Activated CD4-positive, alpha-beta T cell treated with anti-CD3 and anti-CD28 coated beads, Interleukin-2, amount 50 U/mL, for 24 hours (primary cell): ENCODE measurements at places on chromosomes 4 and X.

- no peak for DNase-seq
These were observed 25.6 kb downstream of the ZMAT1 start for GRCh38 chrX:101906136-101906796.

DNA sequence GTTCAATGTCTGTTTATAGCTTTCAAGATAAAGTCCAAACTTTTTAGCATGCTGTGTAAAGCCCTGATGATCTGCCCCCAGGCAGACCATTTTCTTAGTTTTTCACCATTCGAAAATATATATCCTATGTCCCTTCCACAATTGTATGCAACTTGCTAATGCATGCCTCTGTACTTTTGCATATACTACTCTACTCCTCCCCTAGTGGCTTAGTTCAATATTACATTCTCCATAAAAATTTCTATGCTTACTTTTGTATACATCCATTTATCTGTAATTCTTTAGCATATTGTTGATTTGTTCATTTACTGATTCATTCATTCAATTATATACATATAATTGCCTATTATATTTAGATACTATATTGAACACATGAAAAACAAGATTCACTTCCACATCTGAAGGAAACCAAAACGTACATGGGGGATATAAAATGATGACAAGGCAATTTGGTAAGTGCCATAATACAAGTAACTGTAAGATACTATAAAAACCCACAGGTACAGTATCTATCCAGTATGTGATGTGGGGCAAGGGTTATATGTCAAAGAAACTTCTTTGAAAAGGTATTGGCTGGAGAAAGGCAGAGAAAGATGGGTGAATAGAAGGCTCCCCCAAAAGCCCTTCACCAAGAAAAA, 902.5 kb downstream of the FAM133A start:
- no peak for DNase-seq

GRCh38 chr4:73329300-73329699, 70.7 kb upstream of the ANKRD17 start:
- DNase-seq = no peak

GRCh38 chrX:13667919-13668318, 15.0 kb downstream of the TCEANC start:
- DNase-seq = no peak

GRCh38 chrX:154354516-154354915, 19.9 kb downstream of the FLNA start:
- no peak for DNase-seq

DNA sequence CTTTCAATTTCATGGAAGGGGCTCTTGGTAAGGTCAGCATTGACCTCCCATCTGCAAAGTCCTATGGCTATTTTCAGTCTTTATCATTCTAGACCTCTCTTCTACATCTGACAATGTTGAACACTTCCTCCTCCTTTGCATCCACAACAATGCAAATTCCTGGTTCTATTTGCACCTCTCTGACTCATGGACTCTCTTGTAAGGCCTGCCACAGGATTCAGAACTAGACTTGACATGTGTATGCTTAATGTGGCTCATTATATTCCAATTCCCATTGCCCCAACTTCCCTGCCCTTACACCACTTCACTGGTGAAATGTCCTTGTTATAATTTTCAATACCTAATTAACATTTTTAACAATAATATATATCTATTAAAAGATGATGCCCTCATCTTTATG, 314.3 kb upstream of the FGF13 start:
- no peak for DNase-seq

GRCh38 chr4:10917566-10917965, 233.0 kb upstream of the CLNK start:
- DNase-seq = no peak

DNA sequence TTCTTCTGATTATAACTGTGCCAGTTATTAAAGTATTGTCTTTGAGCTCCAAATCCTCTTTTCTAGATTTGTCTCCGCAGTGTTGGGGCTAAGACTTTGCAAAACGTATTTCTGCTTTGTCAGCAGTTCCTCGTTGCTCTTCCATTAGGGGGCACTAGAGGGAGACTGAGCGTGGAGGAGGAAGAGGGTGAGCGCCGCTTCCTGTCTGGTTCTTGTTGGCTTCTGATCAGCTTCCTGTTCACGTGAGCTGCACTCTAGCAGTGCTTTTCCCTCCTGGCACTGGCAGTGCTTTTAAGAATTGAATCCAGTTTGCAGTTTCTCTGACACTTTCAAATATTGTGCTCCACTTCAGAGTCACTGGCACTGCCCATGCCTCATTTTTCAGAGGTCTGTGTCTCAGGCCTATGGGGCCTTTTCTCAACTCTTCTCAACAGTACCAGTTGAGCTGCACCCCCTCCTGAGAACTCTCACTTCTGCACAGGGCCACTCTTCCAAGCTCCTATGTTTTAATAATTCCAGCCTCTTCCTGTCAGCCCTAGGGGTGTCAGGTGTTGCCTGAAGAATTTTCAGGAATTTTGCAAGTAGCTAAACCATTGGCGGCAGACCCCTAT, 54.4 kb upstream of the LCORL start:
- DNase-seq = no peak

GRCh38 chrX:22800806-22801205, 199.0 kb upstream of the DDX53 start:
- DNase-seq = no peak

DNA sequence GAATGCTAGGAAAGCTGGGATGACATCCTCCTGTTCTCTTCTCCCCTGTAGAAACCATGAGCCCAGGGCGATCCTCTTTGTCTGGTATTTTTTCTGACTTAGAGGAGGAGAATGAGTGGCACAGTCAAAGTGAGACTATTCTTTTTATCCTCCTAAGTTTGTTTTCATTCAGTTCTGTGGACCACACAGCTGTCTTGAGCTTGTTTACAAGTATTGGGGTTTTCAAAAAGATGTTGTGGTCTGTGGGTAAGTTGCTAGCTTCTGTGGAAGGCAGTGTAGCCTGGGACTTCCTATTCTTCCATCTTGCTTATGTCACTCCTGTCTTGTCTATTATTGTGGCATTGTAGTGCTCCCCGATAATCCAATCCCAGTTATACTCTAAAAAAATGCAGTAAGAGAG, 223.0 kb downstream of the PAPSS1 start:
- DNase-seq = no peak

DNA sequence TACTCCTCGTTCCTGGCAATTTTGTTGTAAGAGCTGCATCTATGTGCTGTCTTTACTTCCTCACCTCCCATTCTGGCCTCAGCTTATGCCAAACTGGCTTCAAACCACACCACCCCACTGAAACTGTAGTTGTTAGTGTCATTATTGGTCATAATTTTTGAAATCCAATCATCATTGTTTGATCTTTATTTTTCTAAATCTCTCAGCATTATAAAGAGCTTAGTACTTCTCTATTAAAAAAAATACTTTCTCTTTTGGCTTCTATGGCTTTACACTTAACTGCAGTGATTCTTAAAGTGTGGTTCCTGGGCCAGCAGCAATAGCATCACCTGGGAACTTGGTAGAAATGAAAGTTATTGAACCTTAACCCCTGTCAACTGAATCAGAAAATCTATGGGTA, 83.5 kb upstream of the GRPR start:
- no peak for DNase-seq

GRCh38 chr4:147361726-147362125, 119.2 kb upstream of the EDNRA start:
- DNase-seq = no peak

DNA sequence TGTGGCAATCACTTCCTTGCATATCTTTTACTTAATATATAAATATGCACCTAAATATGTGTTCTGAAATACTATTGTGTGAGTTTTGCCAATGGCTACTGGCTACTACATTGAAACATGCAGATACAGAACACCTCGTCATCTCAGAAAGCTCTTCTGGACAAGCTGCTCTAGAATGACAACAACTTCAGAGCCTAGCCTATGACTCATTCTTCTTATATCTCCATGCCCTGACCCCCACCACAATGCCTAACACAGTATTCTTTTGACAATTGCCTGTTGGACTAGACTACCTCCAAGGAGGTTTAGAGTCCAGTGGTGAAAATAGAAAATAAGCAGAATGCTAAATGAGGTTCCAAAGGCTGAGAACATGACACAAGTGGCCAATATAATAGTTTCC, 17.6 kb upstream of the DMP1 start:
- no peak for DNase-seq

GRCh38 chr4:176601124-176601523, 191.6 kb downstream of the VEGFC start:
- DNase-seq = no peak

- no peak for DNase-seq
These were observed 284.4 kb upstream of the LDB2 start for GRCh38 chr4:17182888-17183287.

DNA sequence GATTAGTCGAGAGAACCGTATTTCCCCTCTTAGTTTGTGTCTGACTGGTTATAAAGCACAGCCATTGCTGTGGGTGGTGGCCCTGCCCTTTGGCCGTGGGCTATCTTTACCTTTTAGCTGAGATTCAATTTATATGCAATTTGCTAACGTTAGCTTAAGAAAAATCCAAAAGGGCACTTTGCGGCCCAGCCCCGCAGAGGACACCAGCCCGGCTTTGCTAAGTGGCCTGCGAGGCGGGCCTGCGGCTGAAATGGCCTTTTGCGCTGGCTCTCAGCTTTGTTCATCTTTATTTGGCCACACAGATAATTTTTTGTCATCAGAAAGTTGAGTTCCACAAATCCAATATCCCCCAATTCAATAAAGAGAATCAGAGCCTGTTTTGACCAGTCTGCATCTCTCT, 48.3 kb downstream of the CPZ start:
- DNase-seq = no peak

- DNase-seq = no peak
These were observed 17.6 kb downstream of the DYNLT3 start for GRCh38 chrX:37829721-37830120.

DNA sequence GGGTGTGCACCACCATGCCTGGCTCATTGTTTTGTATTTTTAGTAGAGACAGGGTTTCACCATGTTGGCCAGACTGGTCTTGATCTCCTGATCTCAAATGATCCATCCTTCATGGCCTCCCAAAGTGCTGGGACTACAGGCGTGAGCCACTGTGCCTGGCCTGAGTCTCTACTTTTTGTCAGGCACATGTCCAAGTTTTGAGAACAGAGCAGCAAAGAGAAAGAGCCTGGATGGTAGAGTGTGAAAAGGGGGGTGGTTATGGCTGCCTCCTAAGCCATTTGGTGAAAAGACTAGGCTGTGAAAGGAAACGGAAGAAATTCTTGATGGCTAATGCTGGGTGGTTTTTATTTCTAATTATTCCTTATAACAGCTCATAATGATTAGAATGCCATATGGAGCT, 63.4 kb downstream of the GAB1 start:
- no peak for DNase-seq

DNA sequence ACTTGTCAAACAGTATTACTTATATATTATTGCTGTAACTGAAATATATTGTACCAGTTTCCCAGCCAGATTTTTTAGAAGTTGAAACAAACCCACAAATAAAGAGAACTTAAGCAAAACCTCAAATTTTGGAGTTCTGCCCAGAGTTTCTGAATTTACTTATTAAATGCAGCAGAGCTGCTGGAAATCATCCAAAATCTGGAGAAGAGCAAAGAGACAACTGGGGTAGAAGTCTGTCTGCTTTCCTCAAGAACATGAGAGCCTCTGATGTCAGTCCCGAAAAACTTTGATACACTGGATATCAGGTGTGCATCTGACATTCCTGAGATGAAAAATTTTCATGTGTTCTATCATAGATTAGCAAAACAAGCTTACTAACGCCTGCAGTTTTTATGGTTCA, 325.9 kb downstream of the NR3C2 start:
- no peak for DNase-seq

GRCh38 chr4:153294631-153295030, 49.9 kb upstream of the MND1 start:
- DNase-seq = no peak

- peak; percentile 89 for DNase-seq
These were observed at the start of gene ZNF141 for GRCh38 chr4:337143-337931. TSS of gene ZNF141 (plus strand) at chr4:337814. CDS start at chr4:337984, 170 bp downstream.

DNA sequence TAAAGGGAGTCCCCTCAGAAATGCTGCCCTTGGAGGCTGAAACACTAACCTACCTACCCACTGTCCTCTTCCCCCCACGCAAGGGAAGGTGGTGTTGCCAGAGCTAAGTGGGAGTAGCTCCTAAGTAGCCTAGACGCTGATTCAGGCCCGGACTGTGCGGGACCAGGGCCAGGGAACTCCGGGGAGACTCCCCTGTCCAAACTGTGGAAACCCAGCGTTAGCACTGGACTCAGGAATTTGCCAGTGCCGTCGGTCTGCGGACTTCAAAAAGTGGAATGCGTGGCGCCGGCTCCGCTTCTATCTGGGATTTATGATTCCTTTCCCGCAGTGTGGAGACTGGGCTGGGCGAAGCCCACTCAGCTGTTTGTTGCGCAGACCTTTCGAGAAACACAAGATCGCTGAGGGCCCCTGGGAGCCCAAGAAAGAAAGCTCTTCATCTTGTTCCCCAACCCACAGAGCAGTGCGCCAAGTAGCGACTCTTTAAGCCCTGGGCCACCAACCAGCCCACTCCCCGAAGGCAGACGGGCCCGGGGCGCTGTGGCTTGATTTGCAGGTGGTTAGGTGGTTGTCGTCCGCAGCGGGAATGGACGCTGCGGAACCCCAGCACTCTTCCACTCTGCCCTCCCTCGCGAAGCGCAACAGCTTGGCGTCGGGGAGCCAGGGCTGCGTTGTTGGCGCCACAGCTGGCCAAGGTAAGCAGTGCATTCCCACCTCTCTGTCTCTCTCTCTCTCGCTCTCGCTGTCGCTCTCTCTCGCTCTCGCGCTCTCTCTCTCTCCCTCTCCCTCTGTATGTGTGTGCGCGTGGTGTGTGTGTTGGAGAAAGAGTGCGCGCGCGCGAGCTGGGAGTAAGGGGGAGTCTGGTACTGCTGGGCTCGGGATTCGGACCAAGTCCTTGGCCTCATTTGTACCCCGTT, 2.0 kb downstream of the TMEM255A start:
- peak; percentile 41 for DNase-seq

DNA sequence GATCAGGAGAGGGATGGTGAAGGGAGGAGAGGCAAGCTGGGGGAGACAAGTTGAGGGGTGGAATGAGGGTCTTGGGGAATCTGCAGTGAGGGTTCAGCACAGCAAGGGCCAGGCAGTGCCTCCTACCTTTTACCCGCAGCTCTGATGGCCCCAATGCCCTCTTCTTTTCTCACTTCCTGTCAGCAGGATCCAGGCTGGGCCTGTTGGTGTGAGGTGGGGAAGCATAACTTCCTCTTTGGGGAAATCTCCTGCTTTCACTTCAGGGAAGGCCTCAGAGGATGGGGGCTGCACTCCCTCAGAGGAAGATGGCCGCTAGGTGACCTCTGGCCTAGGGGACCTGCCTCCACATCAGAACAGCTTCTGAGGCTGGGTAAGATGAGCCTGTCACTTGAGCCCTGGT, 36.5 kb downstream of the EFNB1 start:
- DNase-seq = no peak

DNA sequence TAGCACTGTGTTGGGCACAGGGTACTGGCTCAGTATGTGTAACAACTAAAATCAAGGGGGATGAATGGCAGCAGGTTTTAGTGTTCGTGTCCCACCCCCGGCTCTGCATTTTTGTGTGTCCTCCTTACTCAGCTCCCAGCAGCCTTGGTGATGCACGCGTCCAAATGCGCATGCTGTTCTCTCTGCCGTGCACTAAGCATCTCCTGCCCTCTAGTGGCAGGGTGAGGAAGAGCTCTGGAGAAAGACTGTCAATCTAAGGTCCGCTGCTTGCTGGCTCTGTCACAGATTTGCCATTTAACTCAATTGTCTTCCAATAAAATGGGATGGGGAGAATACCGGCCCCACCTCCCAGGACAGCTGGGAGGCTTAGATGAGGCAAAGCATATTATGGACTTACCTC, 61.4 kb downstream of the WFS1 start:
- DNase-seq = no peak

- DNase-seq = peak; percentile 11
These were observed 445 bp downstream of the AP1S2 start for GRCh38 chrX:15854080-15854655.

GRCh38 chr4:39062094-39062769, at the start of gene KLHL5:
TSS of gene KLHL5 (plus strand) at chr4:39062232. CDS start at chr4:39062653, 421 bp downstream.
- no peak for DNase-seq
